ENCODE measurements at places on chromosomes 11 and 22.

DNA sequence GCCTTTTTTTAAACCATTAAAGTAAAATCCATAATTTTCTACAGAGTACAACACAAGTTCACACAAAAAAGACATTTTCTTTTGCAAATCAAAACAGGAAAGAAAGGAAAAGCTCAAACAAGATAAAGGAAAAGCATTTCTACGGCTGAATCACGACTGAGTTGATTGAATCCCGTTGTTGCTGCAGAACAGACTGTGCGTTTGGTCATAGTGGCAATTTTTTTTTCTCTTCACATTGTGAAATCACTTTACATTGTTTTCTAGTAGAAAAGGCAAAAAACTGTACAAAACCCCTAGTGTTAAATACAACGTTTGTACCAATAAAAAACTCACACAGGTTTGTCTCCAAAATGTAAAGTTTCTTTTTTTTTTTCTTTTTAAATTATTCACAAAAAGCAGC lies 17.3 kb upstream of the RAPSN start:
- DNase-seq = no peak

DNA sequence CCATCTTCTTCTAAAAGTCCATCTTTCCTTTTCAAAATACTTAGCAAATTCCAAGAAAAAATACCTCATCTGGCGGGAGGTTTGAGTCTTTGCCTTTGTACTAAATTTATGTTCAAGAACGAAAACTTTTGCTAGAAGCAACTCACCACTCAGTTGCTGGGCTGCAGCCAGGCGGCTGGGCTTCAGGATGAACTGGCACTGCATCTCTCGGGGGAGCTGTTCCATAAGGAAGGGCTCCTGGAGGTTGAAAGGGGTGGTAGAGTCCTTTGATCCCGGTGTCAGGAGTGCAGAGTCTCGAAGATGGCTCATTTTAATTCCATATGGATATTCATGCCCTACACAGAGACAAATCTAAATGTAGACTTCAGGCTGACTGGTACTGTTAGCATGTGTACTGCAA lies 105.8 kb downstream of the ARHGAP20 start:
- DNase-seq = no peak

GRCh38 chr22:36740716-36741115 lies 35.2 kb downstream of the IFT27 start:
- DNase-seq = no peak

DNA sequence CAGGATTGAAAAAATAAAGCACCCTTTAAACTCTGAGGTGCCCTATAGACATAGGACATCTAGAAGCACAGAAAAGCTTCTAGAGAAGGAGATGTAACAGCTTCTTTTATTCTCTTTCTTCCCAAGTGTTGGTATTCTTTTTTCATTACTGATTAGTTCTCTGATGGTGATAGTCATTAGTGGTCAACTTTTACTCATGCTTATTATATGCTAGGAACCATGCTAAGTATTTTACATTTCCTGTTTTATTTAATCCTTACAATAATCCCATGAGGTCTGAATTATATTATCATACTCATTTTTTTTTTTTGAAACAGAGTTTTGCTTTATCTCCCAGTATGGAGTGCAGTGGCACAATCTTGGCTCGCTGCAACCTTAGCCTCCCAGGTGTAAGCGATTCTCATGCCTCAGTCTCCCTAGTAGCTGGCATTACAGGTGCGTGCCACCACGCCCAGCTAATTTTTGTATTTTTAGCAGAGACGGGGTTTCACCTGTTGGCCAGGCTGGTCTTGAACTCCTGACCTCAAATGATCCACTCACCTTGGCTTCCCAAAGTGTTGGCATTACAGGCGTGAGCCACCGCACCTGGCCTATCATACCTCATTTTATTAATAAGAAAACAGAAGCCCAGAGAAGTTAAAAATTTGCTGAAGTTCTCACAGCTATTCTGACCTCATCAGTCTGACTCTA lies 3.0 kb downstream of the C11orf52 start:
- DNase-seq = no peak

GRCh38 chr11:120880498-120881175 lies 143.3 kb upstream of the TBCEL start:
- no peak for DNase-seq

DNA sequence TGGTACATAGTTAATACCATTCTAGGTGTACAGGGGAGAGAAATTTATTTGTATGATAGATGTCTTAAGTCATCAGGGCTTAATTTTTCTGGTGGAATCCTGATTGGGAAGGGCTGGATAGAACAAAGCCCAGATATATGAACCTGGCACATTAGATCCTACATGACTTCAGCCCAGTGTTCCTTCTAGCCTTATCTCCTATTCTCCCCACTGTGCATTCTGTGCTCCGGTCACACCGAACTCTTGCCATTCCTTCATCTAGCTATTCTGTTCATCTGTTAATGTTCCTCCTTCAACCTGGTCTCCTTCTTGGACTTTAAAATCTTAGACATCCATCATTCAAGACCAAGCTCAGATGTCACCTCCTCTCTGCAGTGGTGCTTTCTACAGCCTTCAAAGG lies 68.9 kb upstream of the EED start:
- no peak for DNase-seq

GRCh38 chr11:132365650-132366049 lies 995.2 kb downstream of the NTM start:
- DNase-seq = no peak

GRCh38 chr22:29167032-29167911 lies 38.4 kb upstream of the EMID1 start:
- no peak for DNase-seq

DNA sequence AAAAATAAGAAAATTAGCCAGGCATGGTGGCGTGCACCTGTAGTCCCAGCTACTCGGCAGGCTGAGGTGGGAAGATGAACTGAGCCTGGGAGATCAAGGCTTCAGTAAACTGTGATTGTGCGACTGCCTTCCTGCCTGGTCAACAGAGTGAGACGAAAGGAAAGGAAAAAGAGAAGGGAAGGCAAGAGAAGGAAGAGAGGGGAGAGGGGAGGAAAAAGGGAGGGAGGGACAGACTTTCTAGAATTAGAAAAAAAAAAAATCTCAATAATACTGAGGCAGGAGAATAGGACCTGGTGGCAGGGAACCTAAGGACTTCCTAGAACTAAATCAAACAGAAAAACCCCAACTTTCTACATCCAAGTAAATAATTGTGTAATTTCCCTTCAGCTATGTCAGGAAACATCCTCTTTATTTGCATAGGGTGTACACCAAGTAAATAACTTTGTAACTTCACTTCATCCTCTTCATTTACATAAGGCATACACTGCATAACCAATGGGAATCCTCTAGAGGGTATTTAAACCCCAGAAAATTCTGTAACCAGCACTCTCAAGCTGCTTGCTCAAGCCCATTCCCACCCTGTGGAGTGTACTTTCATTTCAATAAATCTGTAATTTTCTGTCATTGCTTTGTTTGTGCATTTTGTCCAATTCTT lies 8.7 kb downstream of the SBF2 start:
- DNase-seq = no peak

GRCh38 chr11:60951904-60952741 lies at the start of gene SLC15A3:
Gene SLC15A3 (minus strand): TSS chr11:60952176. CDS start chr11:60951551, 625 bp downstream.
- peak; percentile 57 for DNase-seq

- no peak for DNase-seq
These were observed 13.7 kb downstream of the EHD1 start for GRCh38 chr11:64864473-64865285.

DNA sequence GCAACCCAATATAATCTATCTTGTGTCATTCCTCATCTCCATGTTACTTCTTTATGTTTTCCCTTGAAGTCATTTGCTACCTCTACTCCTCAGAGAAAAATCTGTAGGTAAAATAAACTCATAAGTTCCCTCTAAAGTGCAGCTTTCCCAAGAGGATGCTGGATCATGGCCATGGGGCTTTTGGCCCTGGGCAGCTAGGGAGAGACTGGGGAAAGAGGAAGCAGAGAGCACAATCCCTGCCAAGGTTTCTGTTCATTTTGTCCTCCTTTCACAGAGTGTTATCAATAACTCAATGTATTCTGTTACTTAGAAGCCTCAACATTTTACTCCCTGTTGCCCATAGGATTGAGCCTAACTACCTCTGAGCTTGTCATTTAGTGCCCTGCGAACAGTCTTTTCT lies 9.0 kb downstream of the RNF121 start:
- no peak for DNase-seq

- no peak for DNase-seq
These were observed 209.7 kb downstream of the SNX19 start for GRCh38 chr11:130706572-130706971.

GRCh38 chr11:112289588-112290492 lies 29.2 kb upstream of the PLET1 start:
- no peak for DNase-seq

- DNase-seq = no peak
These were observed 61.2 kb downstream of the CD82 start for GRCh38 chr11:44626645-44627044.

DNA sequence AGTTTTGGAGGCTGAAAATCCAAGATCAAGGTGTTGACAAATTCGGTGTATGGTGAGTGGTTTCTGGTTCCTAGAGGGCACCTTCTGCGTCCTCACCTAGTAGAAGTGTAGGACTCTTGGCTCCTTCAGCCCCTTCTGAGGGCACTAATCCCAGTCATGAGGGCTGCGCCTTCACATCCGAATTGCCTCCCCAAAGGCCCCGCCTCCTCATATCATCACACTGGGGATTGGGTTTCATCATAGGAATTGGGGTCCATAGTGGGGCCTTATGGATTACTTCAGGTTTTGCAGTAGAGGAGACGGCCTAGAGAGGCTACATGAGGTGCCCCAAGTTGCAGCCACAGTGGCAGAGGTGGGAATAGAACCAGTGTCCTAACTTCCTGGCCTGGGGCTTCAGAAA lies 87.1 kb downstream of the CEP164 start:
- DNase-seq = no peak

- no peak for DNase-seq
These were observed 10.2 kb downstream of the ANKK1 start for GRCh38 chr11:113397821-113398220.

GRCh38 chr11:33734441-33735270 lies 1.6 kb downstream of the CD59 start:
- no peak for DNase-seq

- no peak for DNase-seq
These were observed 29.4 kb downstream of the PPP2R1B start for GRCh38 chr11:111736621-111737443.

Data from SIG-M5 (cell line).